ENCODE measurements at places on chromosomes 6 and 20. TPM values are rescaled to one million over a fixed set of nuclear protein-coding genes. Genes with fewer than 3 reads are reported as not detected.

- DNase-seq = no peak
Measured at GRCh38 chr6:124283486-124283885, 479.8 kb downstream of the NKAIN2 start.

GRCh38 chr6:6494677-6495076, 93.8 kb upstream of the LY86 start:
- DNase-seq = no peak

GRCh38 chr6:16965689-16966088, 136.2 kb upstream of the STMND1 start:
- no peak for DNase-seq

GRCh38 chr6:52190409-52190808, 4.2 kb downstream of the IL17A start:
- DNase-seq = no peak

GRCh38 chr6:124872361-124873065, 89.7 kb upstream of the RNF217 start:
- no peak for DNase-seq

DNA sequence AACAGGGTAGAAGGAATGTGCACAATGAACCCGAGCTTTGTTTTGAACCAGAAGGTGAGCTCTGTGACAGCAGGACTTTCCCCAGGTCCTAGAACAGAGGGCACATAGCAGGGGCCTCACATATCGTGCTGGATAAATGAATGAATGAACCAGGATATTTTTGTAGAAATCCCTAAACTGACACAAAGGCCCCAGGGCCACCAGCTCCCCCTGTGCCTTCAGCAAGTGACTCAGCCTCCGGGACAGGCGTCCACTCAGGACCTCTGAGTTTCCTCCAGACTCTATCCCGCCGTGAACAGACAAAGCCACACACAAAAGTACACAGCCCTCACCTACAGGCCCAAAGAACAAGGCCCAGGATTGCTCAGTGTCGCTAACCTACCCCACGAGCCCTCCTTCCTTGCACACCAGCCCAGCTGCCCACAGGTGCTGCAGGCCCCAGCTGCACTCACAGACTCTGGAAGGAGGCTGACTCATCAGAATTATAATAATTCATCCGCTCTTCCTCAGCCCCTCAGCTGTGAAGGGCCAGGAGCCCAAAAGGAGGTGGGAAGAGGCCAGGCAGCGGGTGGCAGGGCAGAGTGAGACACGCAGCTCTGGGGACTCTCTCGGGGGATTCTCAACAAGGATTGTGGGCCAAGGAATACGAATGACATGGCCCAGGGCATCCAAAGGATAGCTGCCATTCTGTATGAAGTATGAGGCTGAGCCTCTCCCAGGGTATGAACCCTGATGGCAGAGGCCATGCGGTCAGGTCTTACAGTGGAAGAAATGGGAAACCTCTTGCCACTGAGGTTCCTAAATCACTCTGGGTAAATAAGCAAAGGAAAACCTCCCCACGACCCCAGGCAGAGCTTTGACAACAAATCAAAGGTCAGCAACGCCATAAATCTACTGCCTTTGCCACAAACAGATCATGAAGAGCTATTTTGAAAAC, 40.9 kb downstream of the SUMO4 start:
- no peak for DNase-seq

GRCh38 chr20:21133917-21134622, 8.2 kb downstream of the KIZ start:
- no peak for DNase-seq

DNA sequence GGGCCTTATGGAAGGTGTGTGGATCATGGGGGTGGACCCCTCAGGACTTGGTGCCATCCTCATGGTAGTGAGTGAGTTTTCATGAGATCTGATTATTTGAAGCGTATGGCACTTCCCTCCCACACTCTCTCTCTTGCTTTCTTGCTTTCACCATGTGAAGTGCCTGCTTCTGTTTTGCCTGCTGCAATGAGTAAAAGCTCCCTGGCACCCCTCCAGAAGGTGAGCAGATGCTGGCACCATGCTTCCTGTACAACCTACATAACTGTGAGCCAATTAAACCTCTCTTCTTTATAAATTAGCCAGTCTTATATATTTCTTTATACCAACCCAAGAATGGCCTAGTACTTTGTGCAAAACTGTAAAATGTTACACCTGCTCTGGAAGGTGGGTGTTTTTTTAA, 396.8 kb upstream of the HS3ST5 start:
- DNase-seq = no peak

DNA sequence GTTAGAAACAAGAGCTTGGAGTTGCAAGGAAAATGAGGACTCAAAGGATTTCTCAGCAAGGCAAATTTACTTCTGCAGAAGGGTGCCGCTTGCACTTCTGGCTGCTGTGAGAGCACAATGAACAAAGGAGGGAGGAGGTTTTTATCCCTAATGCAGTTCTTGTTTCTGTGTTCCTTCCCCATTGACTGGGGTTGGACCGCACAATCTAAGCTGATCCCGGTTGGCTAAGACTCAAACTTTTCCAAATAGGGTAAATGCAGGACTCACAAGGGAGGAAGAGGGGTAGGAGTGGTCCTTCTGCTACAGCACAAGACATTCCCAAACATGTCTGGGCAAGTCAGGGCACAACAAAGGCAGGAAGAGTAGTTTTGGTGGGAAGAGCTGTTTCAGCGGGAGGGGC, 249.6 kb upstream of the MOCS1 start:
- DNase-seq = no peak

GRCh38 chr6:52760105-52760765, 3.0 kb downstream of the GSTA2 start:
- DNase-seq = no peak

GRCh38 chr6:155317186-155317585, 2.9 kb upstream of the TFB1M start:
- DNase-seq = no peak

DNA sequence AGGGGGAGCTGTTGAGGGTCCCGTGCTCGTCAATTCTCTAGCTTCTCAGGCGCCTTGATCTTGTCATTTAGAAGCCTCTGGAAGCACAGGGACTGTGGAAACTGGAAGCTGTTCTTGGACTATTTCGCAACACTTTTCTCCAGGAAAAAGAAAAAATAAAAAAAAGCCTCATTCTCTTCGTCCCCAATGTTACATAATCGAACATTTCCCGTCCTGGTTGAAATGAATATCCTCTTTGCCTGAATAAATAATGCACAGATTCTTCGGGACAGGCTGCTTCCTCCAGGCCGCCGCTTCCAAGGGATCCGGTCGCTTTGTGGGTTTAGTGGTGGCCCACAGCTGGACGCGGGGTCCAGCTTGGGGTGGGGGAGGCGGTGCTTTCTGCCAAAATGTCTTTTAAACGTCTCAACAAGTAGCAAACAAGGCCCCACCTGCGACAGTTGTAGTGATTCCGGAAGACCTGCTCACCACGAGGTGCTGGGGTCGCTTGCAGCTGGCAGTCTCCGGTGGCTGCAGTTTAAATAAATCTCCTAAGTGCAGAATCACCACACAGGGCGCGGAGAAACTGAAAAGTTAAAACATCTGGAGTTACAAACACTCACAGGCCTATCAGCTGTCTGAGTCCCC, 125.9 kb upstream of the ESR1 start:
- peak; percentile 4 for DNase-seq

GRCh38 chr6:2033544-2033943, 211.9 kb downstream of the GMDS start:
- no peak for DNase-seq

DNA sequence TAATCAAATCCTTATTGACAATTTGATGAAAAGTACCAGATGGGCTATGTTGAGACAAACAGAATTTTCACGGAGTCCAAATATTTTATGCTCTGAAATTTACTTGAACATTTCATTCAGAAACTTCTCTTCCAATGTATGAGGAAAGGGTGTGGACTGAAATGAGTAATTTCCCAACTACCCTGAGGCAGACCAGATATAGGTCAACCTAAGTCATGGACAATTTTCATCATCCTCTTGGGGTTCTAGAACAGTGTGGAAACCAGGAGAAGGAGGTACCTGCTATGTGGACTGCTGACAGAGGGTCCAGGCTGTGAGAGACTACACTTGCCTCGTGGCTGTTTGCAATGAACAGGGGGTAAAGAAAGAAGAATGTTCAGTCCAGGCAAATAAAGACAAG, 323.0 kb downstream of the ESR1 start:
- DNase-seq = no peak

- DNase-seq = no peak
Measured at GRCh38 chr6:86471791-86472190, 465.5 kb upstream of the HTR1E start.

- no peak for DNase-seq
Measured at GRCh38 chr20:38893056-38893564, 33.1 kb upstream of the FAM83D start.

- no peak for DNase-seq
Measured at GRCh38 chr6:3296078-3296477, 37.3 kb downstream of the PSMG4 start.

DNA sequence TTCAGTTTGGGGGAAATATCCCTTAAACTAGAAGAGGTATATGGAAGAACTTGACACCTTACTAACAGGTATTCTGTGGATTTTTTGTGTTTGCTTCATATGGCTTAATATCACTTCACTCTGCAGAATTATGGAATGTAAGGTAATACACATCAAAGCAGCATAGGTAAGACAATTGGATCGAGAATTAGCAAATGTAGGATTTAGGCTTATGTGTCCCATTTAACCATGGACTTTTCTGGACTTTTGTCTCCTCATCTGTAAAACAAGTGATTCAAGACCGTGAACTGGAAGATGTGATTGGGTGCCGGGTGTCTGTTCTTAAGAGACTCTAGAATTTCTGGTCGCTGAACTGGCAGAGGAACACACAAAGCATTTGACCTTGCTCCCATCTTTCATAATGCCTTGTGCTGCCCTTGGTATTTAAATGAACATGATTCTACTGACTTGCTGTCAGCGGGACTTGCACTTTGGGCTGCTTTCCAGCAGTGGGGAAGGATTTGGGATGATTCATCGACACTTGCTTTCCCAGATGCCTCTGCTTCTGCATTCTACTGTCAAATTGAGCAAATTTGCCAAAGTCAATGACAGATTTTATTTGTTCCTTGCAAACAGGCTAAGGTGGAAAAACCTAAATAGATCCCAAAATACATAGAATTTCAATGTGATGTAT, 199.8 kb downstream of the PLCB1 start:
- no peak for DNase-seq

DNA sequence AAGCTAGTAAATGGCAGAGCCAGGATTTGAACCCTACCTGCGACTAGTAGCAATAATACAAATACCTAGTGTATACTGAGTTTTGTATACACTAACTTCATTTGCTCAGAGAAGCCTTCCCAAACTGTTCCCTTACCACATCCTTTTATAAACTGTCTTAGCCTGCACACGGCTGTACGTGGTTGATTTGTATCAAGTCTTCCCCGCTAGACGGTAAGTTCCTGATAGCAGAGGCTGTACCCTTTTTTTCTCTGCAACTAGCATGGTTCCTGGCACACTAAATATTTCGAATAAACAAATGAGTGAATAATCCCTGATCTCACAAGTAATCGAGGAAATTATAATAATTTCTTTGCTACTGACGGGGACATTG, 636 bp downstream of the RTF2 start:
- DNase-seq = no peak

DNA sequence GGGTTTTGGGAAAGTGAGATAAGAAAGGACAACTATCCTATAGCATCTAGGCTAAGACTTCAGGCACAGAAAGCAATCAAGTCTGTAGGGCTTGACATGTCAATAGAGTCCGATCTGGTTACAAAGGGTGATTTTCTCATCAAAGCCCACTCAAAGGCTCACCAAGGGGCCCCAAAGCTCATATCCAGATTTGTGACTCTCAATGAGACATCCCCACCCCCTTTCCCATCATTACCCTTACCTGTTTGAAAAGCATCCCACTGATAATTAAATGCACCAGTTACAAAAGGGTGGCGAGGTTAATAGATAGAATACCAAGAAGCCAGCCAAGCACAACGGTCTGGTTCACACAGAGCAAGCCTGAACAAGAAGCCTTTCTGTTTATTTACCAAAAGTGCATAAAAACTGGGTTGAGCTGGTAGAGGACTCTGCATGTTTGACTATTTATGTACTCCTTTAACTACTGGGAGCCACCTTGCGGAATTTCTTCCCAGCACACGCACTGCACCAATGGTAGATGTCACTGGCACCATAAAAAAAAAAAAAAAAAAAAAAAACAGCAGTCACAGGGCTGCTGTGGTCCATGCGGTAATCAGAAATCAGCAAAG, 6.1 kb downstream of the JAG1 start:
- DNase-seq = no peak

GRCh38 chr6:8027965-8028651, 36.1 kb downstream of the BLOC1S5 start:
- DNase-seq = no peak

Gene FAM209B
- total RNA-seq = not detected

Gene HFE
- total RNA-seq = 3.3 TPM

Gene CGA
- not detected for total RNA-seq

Gene CST3
- 132 TPM for total RNA-seq

Gene NCOA7
- 38.1 TPM for total RNA-seq

Gene SYNDIG1
- total RNA-seq = not detected

Gene AK9
- total RNA-seq = 4.6 TPM

Gene GJA1
- total RNA-seq = 605 TPM

Gene PRPF6
- 83.0 TPM for total RNA-seq

Gene NELFCD
- 76.5 TPM for total RNA-seq

Gene ENPP3
- total RNA-seq = under 0.01 TPM

Data from pulmonary artery endothelial cell (primary cell).